ENCODE measurements at places on chromosomes 2 and 18. TPM values are rescaled to one million over a fixed set of nuclear protein-coding genes. Genes with fewer than 3 reads are reported as not detected.

DNA sequence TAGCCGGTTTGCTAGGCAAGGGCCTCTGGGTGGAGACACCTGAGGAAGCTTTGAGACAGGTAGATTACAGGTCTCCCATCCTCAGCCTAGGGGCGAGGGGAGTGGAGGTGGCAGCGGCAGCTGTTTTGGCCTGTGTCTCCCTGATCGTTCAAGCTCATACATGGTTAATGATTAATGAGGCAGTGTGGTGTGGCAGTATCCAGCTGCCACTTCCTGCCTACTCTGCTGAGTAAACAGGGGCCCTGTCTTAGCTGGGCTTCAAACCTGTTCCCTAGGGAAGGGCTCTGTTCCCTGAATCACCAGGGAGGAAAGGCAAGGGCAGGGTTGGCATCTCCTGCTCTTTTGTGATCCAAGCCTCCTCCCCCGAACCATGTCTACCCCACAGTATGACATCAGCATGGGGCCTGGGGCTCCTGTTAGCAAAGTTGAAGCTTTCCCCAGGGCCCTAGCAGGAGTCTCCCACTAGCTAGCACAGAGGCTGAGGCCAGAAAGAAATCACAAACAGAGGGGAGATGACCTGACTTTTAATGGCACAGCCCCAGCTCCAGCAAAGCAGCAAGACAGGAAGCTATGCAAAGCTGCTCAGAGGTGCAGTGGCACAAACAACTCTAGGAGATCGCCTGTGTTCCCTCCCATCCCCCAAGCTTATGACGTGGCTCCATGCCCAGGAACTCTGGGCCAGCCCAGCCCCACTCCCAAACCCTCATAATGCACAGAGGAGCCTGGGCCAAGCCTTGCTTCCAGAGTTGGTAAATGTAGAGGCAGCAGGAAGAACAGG, 3.7 kb upstream of the TUBA4B start:
- peak; percentile 98 for DNase-seq

GRCh38 chr2:127530245-127531140, 4.2 kb upstream of the IWS1 start:
- DNase-seq: peak; percentile 83

GRCh38 chr2:109210431-109211200, 81.6 kb downstream of the SH3RF3 start:
- no peak for DNase-seq

Gene ADRA2B
- total RNA-seq: not detected

All from renal cortical epithelial cell (primary cell).